Activated CD8-positive, alpha-beta memory T cell treated with anti-CD3 and anti-CD28 coated beads for 4 hours (primary cell): ENCODE measurements at places on chromosomes 7 and 10.

- no peak for DNase-seq
Observed at GRCh38 chr7:37287131-37287855, 161.4 kb downstream of the ELMO1 start.

GRCh38 chr10:53903756-53904155, 897.3 kb downstream of the PCDH15 start:
- DNase-seq = no peak

GRCh38 chr10:17174626-17175025, 26.8 kb downstream of the TRDMT1 start:
- DNase-seq = no peak

DNA sequence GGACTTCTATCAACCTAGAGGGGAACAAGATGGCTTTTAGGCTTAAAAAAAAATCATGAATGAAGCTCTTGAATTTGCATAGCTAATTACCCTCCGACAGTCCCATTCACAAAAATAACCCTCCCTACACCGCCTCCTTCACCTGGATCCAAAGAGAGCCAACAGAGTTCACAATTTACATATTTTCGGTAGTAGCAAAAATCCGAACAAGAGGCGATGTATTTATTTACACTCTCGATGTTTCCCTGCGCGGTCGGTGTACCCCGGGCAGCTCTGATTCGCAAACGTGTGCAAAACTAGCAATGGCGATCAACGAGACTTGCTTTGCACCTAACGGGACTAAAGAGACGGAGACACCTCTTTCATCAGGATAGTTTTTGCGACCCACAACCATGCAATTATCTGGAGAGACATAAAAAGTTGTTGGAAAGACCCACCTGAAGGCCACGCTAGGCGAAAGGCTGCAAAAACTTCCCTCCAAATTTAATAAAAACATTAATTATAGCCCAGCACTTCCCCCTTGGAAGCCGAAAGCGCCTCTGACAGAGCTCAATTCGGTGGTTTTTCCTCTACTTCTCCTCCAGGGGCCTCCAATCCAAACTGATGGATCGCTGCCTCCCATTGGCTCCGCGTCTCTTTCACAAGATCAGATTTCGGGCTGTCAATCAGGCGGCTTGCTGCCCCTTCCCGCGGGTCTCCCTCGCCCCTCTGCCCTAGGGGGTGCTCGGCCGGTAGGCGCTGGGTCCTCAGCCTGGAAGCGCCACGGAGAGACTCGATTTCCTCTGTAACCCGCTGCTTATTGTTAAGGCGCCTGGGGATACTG, at the start of gene ETV1:
ETV1 (minus strand) TSS at position 541 of the 823 bp plus-strand sequence. CDS start 614 bp downstream, outside the sequence.
- no peak for DNase-seq

DNA sequence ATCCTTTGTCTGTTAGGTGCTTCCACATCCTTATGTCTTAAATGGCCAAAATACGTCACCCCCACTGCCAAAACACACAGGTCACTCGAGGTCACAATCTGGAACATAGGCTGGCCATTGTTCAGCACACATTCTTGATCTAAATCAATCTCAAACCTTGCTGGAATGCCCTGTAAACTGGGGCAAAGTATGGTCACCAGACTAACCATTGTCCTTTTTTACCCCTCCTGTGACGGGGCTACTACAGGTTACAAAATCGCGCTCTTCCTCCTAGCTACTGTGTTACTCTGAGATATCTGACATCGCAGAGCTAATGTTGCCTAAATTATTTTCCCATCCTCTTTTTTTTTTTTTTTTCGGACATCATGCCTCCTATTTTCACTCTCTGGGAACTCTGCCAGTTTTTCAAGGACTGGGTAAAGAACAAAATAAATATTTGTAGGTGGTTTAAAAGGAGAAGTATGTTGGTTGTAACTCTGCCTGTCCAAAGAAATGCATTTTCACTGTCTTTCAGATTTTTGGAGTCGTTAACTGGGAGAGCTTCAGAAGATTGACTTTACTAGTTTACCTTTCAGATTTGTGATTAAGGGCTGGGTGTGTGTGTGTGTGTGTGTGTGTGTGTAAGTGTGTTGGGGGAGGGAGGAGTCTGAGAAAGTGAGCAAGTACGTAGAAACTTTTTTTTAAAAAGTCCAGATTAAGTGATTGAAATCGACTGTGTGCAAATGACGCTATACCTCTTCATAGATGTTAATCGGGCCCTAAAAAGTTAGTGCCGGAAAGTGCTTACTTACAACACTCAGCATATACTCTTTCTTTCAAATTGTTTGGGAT, 942 bp upstream of the KIAA1217 start:
- no peak for DNase-seq

- no peak for DNase-seq
Observed at GRCh38 chr7:17846935-17847334, 93.4 kb downstream of the SNX13 start.

- DNase-seq = no peak
Observed at GRCh38 chr10:116629340-116629739, 8.6 kb downstream of the PNLIPRP2 start.

- DNase-seq = no peak
Observed at GRCh38 chr7:32561613-32562012, 66.3 kb downstream of the AVL9 start.

DNA sequence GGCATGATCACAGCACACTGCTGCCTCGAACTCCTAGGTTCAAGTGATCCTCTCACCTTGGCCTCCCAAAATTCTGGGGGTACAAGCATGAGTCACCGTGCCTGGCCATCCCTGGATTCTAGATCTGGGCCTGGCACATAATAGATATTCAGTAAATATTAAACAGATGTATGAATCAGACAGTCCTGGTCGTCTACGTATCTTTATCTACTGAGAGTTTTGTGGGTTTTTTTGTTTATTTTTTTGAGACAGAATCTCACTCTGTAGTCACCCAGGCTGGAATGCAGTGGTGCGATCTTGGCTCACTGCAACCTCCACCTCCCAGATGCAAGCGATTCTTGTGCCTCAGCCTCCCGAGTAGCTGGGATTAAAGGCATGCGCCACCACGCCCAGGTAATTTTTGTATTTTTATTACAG, 24.3 kb upstream of the ITGB1 start:
- DNase-seq = no peak

DNA sequence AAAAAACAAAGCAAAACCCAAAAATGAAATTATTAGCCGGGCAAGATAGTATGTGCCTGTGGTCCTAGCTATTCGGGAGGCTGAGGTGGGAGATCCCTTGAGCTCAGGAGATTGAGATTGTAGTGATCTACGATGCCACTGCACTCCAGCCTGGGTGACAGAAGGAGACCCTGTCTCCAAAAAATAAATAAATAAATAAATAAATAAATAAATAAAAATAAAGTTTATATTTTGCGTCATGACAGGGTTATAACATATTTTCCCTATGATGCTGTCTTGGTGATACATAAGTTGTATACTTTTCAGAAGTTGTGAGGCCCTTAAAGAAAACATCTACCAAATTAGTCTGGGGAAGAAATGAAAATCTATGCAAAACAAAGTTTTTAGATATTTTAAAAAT, 94.5 kb upstream of the MKLN1 start:
- DNase-seq = no peak

DNA sequence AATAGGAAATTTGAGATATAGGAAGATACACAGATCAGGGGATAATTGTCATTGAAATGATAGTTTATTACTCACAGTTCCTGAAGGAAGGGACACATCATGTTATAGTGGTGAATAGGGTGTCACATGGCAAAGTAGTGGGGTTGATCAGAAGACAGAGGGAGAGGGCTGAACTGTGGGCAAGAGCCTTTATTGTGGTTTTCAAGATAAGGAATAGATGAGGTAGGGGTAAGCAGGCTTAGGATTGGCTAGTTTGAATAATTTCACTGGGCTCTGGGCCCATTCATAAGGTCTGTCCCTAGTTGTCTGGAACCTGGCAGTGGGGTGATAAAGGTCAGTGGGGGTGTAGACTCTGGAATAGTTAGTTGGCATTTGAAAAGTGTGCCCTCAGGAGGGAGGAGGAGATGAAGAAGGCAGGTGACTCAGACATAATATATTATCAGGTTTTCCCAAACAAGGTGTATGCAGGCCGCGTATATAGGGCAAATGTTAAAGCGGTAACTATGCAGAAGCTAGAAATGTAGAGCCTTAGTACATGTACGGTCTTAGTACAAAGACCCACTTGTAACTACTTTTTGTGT, 18.5 kb downstream of the FGL2 start:
- DNase-seq = no peak

GRCh38 chr7:143458263-143458662, 15.0 kb downstream of the TAS2R60 start:
- DNase-seq = no peak

- no peak for DNase-seq
Observed at GRCh38 chr10:131635564-131636015, 265.2 kb upstream of the PPP2R2D start.

GRCh38 chr7:1449501-1449900, 9.8 kb downstream of the MICALL2 start:
- no peak for DNase-seq

DNA sequence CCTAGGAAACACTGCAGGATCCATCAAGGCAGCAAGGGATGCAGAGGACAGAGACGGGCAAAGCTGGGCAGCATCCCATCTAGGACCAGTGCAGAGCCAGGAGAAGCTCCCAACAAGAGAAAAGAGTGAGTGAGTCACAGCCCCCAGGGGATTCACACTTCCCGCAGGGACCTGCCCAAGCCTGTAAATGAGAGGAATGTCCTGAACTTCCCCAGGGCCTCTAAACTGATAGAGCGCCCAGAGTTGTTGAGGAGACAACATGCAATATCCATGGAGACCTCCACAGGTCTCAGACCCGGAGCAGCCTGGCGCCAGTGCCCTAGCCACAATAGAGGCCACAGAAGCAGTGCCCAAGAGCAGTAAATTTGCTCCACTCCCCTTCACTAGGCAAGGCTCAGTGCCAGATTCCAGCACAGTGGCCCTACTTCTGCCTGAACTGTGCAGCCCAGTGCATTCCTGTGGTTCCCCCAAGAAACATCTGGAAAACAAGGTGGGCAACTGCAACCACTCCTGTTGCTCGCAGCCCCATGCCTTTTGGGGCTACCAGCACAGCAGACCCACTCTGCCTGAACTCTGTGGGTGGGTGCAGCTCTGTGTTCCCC, 567.5 kb downstream of the POM121L12 start:
- no peak for DNase-seq

DNA sequence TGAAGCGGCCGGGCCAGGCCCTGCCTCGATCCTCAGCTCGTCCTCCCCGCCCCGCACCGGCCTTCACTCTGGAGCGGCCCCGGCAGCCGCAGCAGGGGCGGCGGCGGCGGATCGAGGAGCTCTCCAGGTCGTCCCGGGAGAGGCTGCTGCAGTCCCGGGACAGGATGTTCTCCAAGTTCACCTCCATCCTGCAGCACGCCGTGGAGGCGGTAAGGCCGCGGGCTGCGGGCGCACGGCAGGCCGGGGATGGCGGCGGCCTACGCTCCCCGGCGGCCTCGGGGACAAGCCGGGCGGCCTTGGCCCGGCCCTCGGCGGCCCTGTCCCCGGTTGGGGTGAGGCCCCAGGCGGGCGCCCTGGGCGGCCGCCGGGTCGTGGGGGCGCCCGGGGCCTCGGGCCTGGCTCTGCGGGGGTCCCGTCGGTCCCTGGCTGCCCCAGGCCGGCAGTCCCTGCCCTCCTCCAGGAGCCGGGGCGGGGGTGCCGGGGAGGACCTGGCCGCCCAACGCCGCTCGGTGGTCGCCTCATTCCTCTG, 399 bp downstream of the FHIP2A start:
- DNase-seq = no peak

- no peak for DNase-seq
Observed at GRCh38 chr10:114810926-114811325, 10.7 kb upstream of the FHIP2A start.

DNA sequence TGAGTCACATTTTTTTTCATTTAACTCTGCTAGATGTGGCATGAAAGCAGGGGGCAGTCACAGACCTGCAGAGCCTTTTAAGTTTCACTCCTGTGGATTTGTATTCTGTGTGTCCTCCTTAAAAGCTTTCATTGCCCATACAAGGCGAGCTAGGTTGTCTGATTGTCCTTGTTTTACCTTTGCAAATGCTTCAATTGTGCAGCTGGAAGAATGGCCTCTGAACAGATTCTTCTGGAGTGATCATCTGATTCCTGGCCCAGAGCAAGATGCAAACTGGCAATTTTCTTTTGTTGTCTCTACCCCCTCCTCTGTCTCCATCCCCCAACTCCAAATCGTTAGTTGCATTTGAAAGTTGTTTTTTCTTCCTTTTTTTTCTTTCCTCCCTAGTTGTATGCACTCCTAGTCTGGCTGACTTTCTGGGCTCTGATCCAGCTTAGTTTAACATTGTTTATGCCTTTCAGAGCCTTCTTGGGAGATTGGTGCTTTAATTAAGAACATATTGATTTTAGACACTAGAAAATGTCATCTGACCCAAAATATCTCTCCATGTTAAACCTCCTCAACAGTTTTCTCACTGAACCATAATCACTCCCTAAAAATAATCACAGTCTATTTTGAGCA, 150.2 kb downstream of the REEP3 start:
- no peak for DNase-seq

- no peak for DNase-seq
Observed at GRCh38 chr10:26389533-26389932, 48.6 kb upstream of the APBB1IP start.

DNA sequence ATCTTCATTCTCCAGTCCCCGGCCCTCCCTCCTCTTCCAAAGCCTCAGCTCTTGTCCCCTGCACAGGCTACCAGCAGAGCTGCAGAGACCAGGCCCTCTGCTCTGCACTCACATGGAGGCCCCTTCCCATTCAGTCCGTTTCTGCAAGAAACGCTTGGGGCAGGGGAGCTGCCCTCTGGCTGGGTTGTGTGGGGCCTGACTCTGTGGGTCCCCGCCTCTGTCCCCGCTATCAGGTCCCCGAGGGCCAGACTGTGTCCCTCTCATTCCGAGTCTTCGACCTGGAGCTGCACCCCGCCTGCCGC, 1.5 kb downstream of the PCOLCE start:
- no peak for DNase-seq

GRCh38 chr7:27762062-27762461, 22.1 kb downstream of the TAX1BP1 start:
- no peak for DNase-seq

- no peak for DNase-seq
Observed at GRCh38 chr10:69800109-69800508, 1.6 kb upstream of the COL13A1 start.

DNA sequence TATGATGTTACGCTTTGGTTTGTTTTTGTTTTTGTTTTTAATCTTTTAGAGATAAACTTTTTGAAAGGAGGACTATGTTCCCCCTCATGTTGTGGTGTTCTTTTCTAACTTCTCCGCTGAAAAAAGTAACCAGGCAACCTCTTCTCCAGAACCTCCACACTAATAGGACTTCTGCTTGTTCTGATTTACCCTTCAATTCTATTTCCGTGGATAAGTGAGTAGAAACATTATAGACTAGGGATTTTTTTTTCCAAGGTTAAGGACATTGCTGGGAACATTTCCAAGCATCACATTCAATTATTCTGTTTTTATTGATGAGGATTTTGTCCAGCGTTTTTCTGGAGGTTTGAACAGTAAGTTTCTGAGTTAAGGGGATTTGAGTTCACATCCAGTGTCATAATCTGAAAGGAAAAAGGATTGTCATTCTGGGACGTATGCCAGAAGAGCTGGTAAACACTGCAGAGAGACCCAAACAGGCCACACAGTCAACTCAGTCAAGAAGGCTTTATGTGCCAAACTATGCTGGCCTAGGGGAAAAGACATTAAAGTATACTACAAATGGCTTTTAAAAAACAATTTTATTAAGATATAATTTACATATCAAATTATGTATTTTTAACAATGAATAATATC, 28.3 kb upstream of the RALA start:
- no peak for DNase-seq
